ENCODE measurements at places on chromosomes 6 and 20.

GRCh38 chr6:101001012-101001411 is 119.9 kb upstream of the ASCC3 start:
- no peak for DNase-seq

DNA sequence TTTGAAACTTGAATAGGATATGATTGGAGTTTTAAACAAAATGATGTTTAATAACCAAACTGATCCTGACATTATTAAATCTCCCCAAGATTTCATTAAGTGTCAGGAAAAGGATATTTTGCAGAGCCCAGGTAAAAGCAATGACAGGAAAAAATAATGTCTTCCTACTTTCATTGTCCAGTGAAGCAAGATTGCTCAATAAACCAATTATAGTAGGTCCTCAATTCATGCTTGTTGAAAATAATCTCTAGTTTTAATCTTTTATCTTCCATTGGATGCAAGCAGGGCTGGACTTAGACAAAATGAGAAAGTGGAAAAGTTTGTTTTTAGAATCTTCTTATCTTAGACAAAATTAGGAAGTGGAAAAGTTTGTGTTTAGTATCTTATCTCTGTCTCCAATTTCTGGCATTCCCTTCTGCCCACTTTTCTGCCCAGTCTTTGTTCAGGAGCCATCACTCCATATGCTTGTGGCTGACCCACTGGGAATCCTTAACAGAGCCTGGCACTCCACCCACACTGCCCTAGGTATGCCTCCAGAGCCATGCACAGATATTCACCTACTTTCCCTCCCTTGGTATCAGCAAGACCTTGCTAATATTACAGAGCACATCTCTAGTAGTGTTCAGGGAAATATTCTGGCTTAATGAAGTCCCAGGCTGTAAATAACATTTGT is 57.0 kb upstream of the CARMIL1 start:
- no peak for DNase-seq

GRCh38 chr6:148771212-148771601 is 24.4 kb downstream of the UST start:
- DNase-seq: no peak

GRCh38 chr6:20919677-20920385 is 385.6 kb downstream of the CDKAL1 start:
- DNase-seq: no peak

DNA sequence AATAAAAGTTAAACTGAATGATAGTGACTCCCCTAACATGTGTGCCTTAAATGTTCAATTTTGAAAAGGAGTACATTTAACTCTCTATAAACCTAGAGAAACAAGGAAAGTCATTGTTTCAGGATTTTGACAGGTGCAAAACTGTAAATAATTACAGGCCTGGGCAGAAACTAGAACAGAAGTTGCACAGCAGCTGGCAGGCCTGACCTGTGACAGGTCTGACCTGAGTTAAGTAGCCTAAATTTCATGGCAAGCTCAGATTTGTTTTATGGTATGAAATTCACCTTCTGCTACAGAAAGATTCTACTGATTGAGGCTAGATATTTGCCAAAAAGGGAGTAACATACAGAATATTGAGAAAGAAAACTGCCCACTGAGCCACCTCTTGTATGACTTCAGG is 166.1 kb downstream of the CDKAL1 start:
- no peak for DNase-seq

DNA sequence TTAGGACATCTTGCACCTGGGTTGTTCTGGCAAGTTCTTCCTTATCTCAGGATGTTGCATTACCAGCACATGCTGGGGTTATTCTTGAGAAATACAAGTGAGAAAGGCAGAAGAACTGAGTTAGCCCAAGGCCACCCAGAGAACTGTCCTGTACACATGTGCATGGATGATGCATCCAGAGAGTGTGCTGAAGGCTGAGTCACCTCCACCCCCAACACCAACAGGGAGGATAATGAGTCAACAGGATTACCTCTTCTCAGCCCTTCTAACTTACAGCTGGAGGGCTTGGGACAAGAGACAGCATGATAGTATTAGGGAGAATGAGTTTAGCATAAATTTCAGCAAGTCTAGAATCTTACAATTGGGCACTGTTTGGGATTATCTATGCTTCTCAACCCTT is 8.5 kb downstream of the SCGN start:
- no peak for DNase-seq

- no peak for DNase-seq
Measured at GRCh38 chr6:156250593-156250992, 526.6 kb upstream of the ARID1B start.
